Cerebellar nuclear complex (tissue), 1 donor: ENCODE measurements at places on chromosomes 4 and X.

DNA sequence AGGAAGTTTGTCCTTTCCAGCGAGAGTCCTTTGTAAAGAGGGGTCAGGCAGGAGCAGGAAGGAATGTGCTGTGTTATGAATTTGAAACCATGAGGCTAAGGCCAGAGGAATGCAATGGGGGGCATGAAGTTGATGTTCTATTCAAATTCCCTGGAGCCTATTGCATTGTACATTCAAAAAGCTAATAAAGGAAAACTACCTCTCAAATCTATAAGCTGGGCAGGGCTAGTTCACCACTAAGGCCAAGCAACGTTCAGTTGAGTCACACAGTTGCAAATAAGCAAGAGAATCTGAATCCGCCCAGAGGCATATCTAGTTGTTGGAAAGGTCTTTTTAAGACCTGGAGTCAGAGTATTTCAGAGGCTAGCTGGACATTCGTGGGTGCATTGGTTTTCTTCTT, 148.3 kb downstream of the DCTD start:
- no peak for DNase-seq

- DNase-seq: no peak
Observed at GRCh38 chrX:132716006-132716405, 227.2 kb upstream of the MBNL3 start.

DNA sequence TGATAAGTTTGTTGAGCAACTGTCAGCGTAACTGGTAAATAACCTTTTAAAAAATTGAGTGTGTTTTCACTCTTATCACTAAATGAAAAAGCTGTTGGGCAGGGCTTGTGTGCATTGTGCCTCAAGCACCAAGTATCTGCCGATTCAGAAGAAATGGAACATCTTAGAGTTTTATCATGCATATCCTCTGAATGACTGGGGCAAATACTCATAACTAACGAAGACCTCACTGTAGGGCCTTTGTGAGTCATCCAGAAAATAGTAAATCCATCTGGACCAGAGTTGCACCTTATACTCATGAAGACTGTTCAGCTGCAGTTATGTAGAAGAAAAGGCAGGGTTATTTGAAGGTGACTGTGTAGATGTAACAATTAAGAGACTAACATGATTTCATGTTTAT, 222.1 kb downstream of the CAMK2D start:
- no peak for DNase-seq

DNA sequence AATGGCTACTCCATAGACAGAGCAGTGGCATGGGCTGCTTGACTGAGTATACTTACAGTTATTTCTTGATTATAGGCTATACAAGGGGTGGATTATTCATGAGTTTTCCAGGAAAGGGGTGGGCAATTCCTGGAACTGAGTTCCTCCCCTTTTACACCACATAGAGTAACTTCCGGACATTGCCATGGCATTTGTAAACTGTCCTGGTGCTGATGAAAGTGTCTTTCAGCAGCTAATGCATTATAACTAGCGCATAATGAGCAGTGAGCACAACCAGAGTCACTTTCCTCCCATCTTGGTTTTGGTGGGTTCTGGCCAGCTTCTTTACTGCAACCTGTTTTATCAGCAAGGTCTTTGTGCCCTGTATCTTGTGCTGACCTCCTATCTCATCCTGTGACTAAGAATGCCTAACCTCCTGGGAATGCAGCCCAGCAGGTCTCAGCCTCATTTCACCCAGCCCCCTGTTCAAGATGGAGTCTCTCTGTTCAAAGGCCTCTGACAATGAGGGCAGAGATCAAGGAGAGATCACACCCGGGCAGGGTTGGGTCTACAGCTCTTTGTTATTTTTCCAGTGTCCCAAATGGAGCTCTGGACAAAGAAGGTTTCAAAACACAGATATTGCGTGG, 468.4 kb upstream of the PRKX start:
- no peak for DNase-seq

DNA sequence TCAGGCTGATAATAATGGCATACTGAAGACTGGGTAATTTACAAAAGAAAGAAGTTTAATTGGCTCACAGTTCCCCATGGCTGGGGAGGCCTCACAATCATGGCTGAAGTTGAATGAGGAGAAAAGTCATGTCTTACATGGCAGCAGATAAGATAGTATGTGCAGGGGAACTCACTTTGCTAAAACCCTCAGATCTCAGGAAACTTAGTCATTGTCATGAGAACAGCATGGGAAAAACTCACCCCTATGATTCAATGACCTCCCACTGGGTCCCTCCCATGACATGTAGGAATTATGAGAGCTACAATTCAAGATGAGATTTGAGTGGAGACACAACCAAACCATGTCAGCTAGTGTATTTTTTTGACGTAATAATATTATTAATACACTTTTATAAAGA, 149.8 kb upstream of the BOD1L1 start:
- DNase-seq: no peak

DNA sequence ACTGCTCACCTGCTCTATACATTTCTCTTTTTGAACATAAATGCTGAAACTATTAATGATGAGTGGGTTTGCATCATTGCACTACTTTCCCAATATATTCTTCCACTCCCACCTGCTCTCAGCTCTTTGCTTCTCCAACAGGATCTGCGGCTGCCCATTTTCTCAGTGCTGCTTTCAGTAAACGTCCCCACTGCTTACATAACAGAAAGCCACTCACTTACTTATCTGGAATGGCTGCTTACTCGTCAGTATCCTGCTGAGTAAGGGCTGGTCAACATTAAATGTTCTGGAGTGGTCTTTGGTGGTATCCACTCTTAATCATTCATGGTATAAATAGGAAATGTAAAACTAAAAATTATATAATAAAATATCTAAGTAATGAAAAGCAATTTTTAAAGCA, 112.8 kb upstream of the HPF1 start:
- no peak for DNase-seq
